Foreskin keratinocyte (primary cell): ENCODE measurements at places on chromosomes 6 and 20. TPM values are rescaled to one million over a fixed set of nuclear protein-coding genes. Genes with fewer than 3 reads are reported as not detected.
A peak's percentile ranks its signal among the peaks of the same experiment; 100 is the strongest.

GRCh38 chr6:72212686-72213085 is 326.3 kb downstream of the RIMS1 start:
- no peak for DNase-seq

DNA sequence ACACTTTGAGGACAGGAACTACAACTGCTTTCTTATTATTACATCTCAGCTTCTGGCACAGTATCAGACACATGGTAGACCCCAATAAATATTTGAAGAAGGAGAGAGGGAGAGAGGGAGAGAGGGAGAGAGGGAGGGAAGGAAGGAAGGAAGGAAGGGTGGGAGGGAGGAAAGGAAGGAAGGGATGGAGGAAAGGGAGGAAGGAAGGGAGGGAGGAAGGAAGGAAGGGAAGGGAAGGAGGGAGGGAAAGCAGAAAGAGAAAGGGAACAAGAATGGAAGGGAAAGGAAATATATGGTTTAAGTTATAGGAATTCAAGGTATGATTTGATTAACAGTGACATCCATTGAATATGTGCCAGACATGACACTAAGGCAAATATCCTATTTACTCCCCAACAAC is 402.1 kb downstream of the KIF16B start:
- DNase-seq: no peak

GRCh38 chr6:134902074-134902861 is 47.6 kb downstream of the ALDH8A1 start:
- no peak for DNase-seq

GRCh38 chr20:11807054-11808048 is 110.3 kb upstream of the BTBD3 start:
- peak; percentile 82 for DNase-seq

The SH3BGRL2 gene
- total RNA-seq: 5.7 and 8.6 TPM in 2 replicates

The FYN gene
- total RNA-seq: 46.4 and 61.1 TPM in 2 replicates
